ENCODE measurements at places on chromosomes 4 and X. TPM values are rescaled to one million over a fixed set of nuclear protein-coding genes. Genes with fewer than 3 reads are reported as not detected.

The SLC34A2 gene
- total RNA-seq, result 25.7 TPM

The MAOA gene
- total RNA-seq, result 18.9 TPM

The F8A1 gene
- 20.7 TPM for total RNA-seq

The CLCN5 gene
- 21.8 TPM for total RNA-seq

The NDP gene
- total RNA-seq, result 1.1 TPM

DNA sequence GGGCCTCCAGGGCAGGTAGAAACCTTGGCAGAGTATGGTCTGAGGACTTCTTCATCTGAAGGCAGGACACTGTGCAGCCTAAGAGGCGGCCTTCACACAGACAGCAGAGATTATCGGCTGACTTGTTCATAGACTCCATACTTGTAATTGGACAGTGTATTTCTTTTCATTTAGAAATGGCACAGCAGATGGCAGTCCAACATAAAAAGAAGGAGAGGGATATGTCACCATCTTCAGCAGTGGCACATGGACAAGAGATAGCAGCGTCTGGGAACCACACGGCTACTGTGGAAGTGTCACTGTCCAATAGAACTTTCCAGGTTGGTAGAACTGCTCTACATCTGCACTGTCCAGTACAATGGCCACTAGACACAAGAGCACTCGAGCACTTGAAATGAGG lies 21.7 kb upstream of the GEMIN8 start:
- H3K27ac ChIP-seq, result no peak overlapping the region
- H3K4me3 ChIP-seq, result no peak overlapping the region
- H3K36me3 ChIP-seq, result no peaks in the 10 kb centered on the region
- no peaks in the 10 kb centered on the region for H3K27me3 ChIP-seq
- DNase-seq, result no peak
- H3K4me1 ChIP-seq, result no peaks in the 10 kb centered on the region

GRCh38 chr4:100466501-100466900 lies 51.3 kb downstream of the EMCN start:
- H3K4me3 ChIP-seq, result no peak overlapping the region
- DNase-seq, result no peak

- no peaks in the 10 kb centered on the region for H3K4me1 ChIP-seq
- H3K27me3 ChIP-seq, result no peaks in the 10 kb centered on the region
- no peaks in the 10 kb centered on the region for H3K36me3 ChIP-seq
- no peak overlapping the region for H3K27ac ChIP-seq
- DNase-seq, result no peak
Observed at GRCh38 chr4:100707786-100708185, 190.0 kb upstream of the EMCN start.

- DNase-seq, result no peak
- peak overlapping the region; percentile 81 for H3K27ac ChIP-seq
- peaks cover 21% of the 10 kb centered on the region for H3K4me1 ChIP-seq
- peak overlapping the region; percentile 35 for H3K4me3 ChIP-seq
- H3K36me3 ChIP-seq, result no peaks in the 10 kb centered on the region
Observed at GRCh38 chrX:97399400-97399799, 515.7 kb downstream of the RPA4 start.

GRCh38 chr4:174579421-174579820 lies 57.1 kb upstream of the HPGD start:
- DNase-seq, result no peak
- H3K27ac ChIP-seq, result no peak overlapping the region
- H3K4me1 ChIP-seq, result no peaks in the 10 kb centered on the region
- no peaks in the 10 kb centered on the region for H3K27me3 ChIP-seq
- no peaks in the 10 kb centered on the region for H3K36me3 ChIP-seq
- no peak overlapping the region for H3K4me3 ChIP-seq

DNA sequence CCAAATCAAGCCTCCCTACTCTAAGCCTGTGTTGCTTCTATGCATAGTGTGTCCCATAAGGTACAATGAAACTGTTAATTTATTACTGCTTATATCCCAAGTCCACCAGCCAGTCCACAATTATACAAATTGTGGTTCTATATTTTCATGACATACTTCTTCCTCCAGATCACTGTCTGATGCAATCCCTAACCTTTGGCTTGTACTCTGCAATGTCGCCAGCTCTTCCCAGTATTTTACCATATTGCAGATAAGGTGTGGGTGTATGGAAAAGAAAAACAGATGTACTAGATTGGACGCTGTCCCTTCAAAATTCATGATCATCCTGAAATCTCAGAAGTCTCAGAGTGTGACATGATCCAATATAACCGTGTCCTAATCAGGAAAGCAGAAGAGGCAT lies 286.2 kb downstream of the GASK1B start:
- no peak overlapping the region for H3K4me3 ChIP-seq
- H3K4me1 ChIP-seq, result no peaks in the 10 kb centered on the region
- DNase-seq, result no peak
- H3K27me3 ChIP-seq, result peaks cover 4% of the 10 kb centered on the region
- no peaks in the 10 kb centered on the region for H3K36me3 ChIP-seq

DNA sequence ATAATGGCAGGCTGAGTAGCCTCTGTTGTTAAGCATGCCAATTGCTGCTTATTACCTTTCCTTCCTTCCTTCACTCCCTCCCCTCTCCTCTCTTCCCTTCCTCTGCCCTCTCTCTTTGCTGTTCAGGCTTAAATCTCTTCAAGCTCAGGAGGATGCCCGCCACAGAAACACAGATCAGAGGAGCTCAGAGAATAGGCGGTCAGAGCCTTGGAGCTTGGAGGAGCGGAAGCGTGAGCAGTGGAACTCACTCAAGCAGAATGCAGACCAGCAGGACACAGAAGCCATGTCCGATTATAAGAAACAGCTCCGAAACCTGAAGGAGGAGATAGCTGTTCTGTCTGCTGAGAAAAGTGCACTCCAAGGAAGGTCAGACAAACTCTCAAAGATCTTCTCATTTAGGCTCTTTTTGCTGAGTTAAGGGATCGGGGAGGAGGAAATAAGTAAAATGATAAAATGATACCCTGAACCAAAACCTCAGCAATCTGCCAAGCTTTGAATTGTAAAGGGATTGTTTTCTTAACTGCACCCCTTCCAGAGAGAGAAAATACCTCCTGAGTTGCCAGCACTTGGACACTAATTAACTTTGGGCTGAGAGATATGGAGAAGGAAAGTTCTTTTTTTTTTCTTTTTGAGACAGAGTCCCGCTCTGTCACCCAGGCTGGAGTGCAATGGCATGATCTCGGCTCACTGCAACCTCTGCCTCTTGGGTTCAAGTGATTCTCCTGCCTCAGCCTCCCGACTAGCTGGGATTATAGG lies 20.9 kb downstream of the SPATA18 start:
- H3K36me3 ChIP-seq, result peaks cover 7% of the 10 kb centered on the region
- no peak overlapping the region for H3K27ac ChIP-seq

- H3K4me3 ChIP-seq, result no peak overlapping the region
- H3K4me1 ChIP-seq, result no peaks in the 10 kb centered on the region
- H3K27me3 ChIP-seq, result no peaks in the 10 kb centered on the region
- H3K36me3 ChIP-seq, result no peaks in the 10 kb centered on the region
- H3K27ac ChIP-seq, result no peak overlapping the region
Observed at GRCh38 chrX:46125111-46125510, 420.1 kb downstream of the ZNF674 start.

GRCh38 chr4:2274320-2275043 lies 12.6 kb upstream of the MXD4 start:
- DNase-seq, result no peak
- H3K4me3 ChIP-seq, result no peak overlapping the region
- H3K36me3 ChIP-seq, result no peaks in the 10 kb centered on the region
- H3K4me1 ChIP-seq, result peaks cover 3% of the 10 kb centered on the region

DNA sequence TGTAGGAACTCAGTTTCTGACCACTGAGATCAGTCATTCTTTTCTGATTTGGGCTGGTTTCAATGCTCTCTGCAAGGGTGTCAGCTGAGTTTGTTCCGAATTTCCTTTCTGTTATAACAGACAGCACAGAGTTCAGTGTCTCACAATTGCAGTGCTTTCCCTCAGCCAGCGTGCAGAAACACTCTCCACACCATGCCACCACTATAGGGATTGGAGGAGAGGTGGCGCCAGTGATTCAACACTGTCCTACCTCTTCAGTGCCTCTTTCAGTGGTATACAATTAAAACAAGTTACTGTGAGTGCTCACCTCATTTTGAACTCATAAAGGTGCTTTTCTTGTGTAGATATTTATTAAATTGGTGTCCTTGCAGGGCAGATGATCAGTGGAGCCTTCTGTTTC lies 413.2 kb upstream of the CXorf51B start:
- no peaks in the 10 kb centered on the region for H3K36me3 ChIP-seq
- H3K4me1 ChIP-seq, result no peaks in the 10 kb centered on the region
- H3K27me3 ChIP-seq, result no peaks in the 10 kb centered on the region
- no peak for DNase-seq

GRCh38 chr4:59180969-59181368 lies 2019.2 kb upstream of the ADGRL3 start:
- H3K4me3 ChIP-seq, result no peak overlapping the region
- H3K36me3 ChIP-seq, result no peaks in the 10 kb centered on the region
- DNase-seq, result no peak

DNA sequence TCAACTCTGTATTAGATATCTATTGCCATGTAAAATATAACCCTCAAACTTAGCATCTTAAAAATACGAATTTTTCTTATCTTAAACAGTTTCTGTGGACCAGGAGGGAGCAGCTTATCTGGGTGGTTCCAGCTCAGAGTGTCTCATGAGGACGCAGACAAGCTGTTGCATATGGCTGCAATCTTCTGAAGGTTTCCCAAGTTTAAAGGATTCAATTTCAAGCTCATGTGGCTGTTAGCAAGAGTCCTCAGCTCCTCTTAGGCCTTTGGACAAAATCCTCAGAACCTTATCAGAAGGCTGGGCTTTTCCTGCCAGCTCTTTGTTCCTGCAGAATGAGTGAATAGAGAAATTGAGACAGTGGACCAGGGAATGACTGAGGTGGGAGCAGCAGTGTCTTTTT lies 2.8 kb upstream of the CTSO start:
- H3K27me3 ChIP-seq, result no peaks in the 10 kb centered on the region
- H3K4me1 ChIP-seq, result peaks cover 5% of the 10 kb centered on the region
- no peak overlapping the region for H3K4me3 ChIP-seq
- no peak for DNase-seq
- H3K27ac ChIP-seq, result no peak overlapping the region
- peaks cover 3% of the 10 kb centered on the region for H3K36me3 ChIP-seq

DNA sequence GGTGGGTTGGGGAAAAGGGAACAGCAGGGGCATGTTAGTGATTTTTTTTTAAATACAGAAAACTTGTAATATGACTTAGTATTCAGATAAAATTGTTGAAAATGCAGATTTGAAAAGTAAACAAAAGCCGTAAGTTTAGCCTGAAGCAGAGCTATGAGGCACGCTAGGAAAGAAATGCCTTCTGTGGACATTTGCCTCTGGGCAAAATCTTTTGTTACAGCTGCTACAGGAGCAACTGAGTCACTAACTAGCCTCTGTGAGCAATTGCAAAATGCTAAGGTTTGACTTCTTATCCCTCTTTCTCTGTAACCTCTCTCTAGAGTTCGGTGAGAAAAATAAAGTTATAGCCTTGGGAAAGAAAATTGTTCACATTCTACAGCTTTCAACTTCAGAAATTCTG lies 350.0 kb downstream of the SLC7A11 start:
- H3K27me3 ChIP-seq, result no peaks in the 10 kb centered on the region
- H3K27ac ChIP-seq, result no peak overlapping the region
- H3K4me3 ChIP-seq, result no peak overlapping the region
- H3K36me3 ChIP-seq, result no peaks in the 10 kb centered on the region
- H3K4me1 ChIP-seq, result no peaks in the 10 kb centered on the region

DNA sequence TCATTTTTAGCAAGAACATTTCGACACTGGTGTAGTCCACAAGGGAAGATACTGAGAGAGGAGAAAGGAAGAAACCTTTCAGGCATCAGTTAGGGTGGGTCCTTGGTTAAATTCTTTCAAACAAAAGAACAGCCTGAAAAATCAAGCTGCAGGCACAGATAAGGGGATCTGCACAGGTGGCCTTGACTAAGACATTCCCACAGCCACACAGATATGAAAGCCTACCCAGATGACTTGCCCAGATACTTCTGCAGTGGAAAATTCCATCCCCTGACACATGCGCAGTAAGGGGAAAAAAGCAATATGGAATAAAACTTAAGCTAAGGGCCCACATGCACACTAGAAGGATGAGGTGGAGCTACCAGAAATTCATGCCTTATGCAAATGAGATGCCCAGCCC lies 8.9 kb upstream of the TMEM165 start:
- no peak overlapping the region for H3K27ac ChIP-seq
- H3K4me3 ChIP-seq, result no peak overlapping the region
- no peaks in the 10 kb centered on the region for H3K27me3 ChIP-seq
- no peaks in the 10 kb centered on the region for H3K36me3 ChIP-seq
- DNase-seq, result no peak
- H3K4me1 ChIP-seq, result peaks cover 6% of the 10 kb centered on the region

DNA sequence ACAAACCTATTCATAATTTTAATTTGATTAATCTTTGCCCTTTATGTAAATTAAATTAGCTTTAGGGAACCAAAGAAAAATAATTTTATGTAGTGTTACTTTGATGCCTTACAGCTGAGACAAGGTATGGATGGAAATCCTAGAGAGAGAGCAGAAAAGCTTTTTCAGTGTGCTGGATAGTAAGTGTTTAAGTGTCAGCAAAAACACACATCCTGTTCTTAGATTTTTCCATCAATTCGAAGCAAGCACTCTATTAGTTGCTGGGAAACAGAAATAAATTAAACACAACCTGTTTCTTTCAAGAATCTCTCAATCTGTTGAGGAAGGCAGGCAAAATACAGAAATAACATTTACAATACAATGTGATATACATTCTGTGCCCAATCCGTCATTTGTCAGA lies 327.8 kb downstream of the GALNTL6 start:
- no peaks in the 10 kb centered on the region for H3K4me1 ChIP-seq
- no peak overlapping the region for H3K4me3 ChIP-seq
- H3K36me3 ChIP-seq, result no peaks in the 10 kb centered on the region
- no peak overlapping the region for H3K27ac ChIP-seq

- no peaks in the 10 kb centered on the region for H3K36me3 ChIP-seq
- DNase-seq, result no peak
- H3K4me1 ChIP-seq, result peaks cover 23% of the 10 kb centered on the region
- H3K27ac ChIP-seq, result peak overlapping the region; percentile 69
- H3K27me3 ChIP-seq, result no peaks in the 10 kb centered on the region
- H3K4me3 ChIP-seq, result no peak overlapping the region
Observed at GRCh38 chrX:39764441-39764914, 333.3 kb downstream of the BCOR start.

GRCh38 chrX:102129473-102129872 lies 4.0 kb downstream of the TCEAL2 start:
- peaks cover 33% of the 10 kb centered on the region for H3K27me3 ChIP-seq
- H3K27ac ChIP-seq, result no peak overlapping the region

Data from type B pancreatic cell (in vitro differentiated cells).